ENCODE measurements at places on chromosomes 13 and 19.

GRCh38 chr13:23871616-23872220 is 17.5 kb downstream of the MIPEP start:
- DNase-seq = no peak

GRCh38 chr13:75393839-75394520 is 88.0 kb downstream of the TBC1D4 start:
- DNase-seq = no peak

GRCh38 chr19:37943480-37943879 is 36.5 kb downstream of the SIPA1L3 start:
- DNase-seq = no peak

- no peak for DNase-seq
Observed at GRCh38 chr13:85974608-85975366, 175.6 kb upstream of the SLITRK6 start.

- no peak for DNase-seq
Observed at GRCh38 chr13:72071713-72072112, 204.7 kb upstream of the DACH1 start.

DNA sequence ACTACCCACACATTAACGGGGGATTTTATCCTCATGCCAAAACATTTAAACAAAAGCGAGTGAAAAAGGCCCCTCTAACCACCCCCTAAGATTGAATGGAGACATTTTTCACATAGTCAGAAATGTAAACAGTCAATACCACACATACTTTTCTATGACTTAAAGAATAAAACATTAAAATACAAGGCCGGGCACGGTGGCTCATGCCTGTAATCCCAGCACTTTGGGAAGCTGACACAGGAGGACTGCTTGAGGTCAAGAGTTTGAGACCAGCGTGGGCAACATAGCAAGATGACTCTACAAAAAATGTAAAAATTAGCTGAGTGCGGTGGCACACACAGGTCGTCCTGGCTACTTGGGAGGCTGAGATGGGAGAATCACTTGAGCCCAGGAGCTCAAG is 47.3 kb downstream of the MPHOSPH8 start:
- no peak for DNase-seq

DNA sequence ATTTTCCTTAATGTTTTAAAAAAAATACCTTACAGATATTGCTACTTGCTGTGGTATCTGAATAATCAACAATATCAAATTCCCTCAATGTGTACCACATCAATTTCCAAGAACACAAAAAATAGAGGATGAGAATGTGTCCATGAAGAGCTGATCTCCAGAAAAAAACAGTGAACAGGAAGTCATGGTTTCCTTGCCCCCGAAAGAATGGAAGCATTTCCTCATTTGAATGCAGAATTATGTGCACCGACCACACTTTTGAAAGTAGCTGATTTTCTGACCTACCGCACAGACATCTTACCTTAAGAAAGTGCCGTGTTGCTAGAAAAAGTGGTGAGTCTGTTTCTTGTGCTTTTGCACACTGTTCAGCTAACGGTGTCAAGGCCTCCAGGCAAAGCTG is 13.4 kb upstream of the EEF1AKMT1 start:
- no peak for DNase-seq

DNA sequence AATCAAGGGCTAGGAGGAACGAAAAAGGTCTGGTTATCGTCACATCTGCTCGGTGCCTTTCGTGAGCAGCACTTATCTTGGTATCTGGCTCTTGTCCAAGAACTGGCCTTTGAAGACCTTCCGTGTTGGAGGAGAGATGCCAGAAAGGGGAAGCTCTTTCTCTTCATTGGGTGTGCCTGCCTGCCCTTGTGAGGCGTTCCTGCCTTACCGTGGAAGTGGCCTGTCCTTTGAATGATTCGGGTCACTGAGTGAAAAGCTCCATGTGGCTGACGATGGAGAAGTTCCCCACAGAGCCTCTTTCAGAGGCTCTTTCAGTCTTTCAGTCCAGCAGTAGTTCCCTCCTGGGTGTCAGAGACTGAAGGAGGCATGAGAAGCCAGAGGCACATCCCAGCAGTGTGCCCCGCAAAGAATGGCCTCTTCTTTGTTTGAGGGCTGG is 121.5 kb upstream of the SLC10A2 start:
- DNase-seq = no peak

DNA sequence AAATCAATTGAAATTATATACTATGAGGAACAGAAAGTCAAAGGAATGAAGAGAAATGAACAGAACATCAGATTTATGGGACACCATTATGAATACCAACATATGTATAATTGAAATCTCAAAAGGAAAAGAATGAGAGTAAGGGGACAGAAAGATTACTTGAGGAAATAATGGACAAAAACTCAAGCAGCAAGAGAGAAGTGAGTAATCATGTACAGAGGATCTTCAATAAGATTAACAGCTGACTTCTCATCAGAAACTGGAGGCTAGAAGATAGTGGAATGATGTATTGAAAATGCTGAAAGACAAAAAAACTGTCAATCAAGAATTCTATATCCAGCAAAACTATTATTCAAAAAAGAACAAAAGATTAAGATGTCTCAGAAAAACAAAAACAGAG is 10.4 kb downstream of the MTUS2 start:
- DNase-seq = no peak

DNA sequence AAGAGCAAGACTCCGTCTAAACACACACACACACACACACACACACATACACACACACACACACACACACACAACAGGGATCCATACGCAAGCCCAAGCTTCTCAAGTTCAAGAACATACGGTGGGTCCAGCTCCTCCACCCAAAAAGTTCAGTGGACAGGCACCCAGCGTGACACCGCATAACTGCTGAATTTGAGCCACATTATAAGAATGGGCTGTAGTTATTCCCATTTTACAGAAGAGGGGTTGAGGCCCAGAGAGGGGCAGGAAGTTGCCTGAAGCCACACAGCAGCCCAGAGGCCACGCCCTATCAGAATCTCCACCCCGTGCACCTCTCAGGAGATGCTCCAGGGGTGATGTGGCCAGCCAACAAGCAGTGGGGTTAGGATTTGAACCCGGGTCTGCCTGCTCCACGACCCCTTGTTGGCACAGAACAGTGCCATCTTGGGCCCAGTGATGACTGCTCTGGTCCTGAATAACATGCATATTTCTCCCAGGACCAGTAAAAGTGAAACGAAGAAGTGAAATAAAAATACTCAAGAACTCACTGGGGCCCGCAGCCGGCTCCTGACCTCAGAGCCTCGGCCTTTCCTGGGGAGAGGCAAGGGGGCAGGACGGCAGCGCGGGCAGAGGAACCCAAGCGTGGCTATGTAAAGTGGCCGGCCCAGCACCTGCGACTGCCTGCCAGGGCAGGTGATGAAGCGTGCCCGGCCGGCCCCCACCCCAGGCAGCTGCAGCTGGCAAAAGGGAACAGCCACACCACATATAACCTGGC is 61.9 kb downstream of the AP1M1 start:
- DNase-seq = no peak

DNA sequence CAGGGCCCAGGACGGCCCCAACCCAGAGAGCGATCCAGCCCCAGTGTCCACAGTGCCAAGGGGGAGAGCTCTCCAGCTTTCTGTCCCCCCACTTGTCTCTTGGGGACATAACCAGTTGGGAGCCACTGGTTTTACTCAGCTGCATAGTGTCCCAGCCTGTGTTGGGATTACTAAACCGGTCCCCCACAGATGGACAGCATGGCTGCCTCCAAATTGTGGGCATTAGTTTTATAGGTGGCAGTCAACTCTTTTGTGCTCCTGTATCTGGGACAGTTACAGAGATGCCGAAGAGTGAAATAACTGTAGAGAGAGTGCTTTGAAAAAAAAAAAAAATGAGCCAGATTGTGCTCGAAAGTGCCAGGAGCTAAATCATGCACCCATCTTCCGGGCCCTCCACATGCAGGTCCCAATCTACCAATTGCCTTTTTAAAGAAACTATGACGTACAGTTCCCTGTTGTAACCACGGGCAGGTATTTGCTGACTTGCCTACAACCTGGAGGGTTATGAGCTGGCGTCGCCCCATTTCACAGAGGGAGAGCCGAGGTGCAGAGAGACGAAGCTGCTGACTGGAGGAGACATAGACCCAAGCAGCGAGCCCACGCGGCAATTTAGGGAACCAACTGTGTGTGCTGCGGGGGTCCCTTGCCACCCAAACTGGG is 2.4 kb upstream of the NFIC start:
- DNase-seq = no peak

GRCh38 chr19:15636026-15636425 is 4.7 kb upstream of the CYP4F3 start:
- no peak for DNase-seq

DNA sequence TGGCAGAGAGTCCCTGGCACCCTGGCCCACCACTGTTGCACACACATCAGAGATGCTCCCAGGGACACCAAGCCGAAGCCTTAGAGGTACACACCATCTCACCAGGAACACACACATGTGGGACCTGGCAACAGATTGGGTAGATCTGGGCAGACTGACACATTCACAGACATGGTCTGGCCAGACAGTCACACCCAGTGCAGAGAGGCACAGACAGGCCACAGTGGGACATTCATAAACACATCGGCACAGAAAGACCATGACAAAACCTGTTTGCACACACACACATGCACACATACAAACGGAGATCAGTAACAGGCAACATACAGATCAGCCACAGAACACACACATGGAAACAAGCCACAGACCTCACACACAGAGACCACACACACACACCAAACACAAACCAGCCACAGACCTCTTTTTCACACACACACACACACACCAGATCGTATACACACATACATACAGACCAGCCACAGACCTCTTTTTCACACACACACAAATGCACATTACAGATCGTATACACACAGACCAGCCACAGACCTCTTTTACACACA is 6.3 kb upstream of the JUNB start:
- DNase-seq = peak; percentile 80

- peak; percentile 60 for DNase-seq
Observed at GRCh38 chr19:29690842-29691241, 24.2 kb downstream of the C19orf12 start.

DNA sequence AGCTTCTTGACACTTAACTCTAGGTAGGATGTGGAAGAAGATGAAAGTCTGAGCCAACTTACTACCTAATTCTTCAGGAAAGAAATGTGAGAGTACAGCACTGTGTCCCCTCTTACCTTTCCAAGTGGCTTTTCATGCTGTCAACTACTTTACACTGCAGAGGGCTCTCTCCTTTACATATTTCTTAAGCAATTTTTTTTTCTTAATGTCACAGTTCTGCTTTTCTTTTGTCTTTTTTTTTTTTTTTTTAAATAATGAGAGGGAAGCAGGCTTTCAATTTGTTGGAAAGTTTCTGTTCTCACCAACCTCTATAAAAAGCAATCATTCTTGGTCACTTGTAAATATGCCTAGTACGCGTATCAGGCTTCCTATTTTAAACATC is 212.7 kb upstream of the MIR17HG start:
- no peak for DNase-seq

DNA sequence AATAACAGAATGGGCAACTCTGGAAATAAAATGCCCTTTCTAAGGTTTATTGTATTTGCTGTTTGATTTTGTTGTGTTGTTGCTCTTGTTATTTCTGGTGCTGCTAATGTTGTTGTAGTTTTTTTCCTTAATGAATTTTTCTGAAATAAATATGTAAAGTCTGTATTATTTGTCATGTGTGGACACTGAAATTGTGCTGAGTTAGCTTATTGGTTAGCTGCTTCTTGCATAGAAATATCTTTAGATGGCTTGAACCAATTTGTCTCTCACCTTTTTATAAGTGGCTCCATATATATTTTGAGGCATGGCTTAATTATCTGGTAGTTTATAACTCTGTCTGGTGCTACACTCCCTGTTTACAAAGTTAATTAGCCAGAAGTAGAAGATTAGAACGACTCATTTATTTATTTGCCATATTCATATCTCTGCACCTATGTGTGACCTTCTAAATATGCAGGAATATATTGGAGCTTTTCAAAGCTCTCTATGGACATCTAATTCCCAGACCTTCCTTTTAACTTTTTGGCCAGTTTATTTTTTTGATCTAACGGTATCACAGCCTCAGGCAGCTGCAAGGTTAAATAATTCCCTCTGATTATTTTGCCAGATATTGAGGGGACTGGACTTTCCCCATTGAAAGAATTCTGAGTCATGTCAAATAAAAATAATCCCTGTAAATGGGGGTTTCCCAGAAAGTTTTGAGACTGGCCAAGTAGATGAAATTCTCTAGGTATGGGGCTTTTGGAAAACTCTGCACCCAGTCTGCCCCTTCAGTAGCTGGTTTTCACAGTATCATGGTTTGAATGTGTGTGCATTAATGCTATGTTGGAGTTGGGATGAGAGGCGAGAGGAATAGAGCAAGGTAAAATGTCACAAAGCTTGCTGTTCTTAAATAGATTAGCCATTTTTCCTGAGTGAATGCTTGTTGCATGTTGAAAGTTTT is 1331.7 kb upstream of the MIR17HG start:
- no peak for DNase-seq

GRCh38 chr19:43444531-43445287 is 20.7 kb downstream of the LYPD3 start:
- DNase-seq = no peak

DNA sequence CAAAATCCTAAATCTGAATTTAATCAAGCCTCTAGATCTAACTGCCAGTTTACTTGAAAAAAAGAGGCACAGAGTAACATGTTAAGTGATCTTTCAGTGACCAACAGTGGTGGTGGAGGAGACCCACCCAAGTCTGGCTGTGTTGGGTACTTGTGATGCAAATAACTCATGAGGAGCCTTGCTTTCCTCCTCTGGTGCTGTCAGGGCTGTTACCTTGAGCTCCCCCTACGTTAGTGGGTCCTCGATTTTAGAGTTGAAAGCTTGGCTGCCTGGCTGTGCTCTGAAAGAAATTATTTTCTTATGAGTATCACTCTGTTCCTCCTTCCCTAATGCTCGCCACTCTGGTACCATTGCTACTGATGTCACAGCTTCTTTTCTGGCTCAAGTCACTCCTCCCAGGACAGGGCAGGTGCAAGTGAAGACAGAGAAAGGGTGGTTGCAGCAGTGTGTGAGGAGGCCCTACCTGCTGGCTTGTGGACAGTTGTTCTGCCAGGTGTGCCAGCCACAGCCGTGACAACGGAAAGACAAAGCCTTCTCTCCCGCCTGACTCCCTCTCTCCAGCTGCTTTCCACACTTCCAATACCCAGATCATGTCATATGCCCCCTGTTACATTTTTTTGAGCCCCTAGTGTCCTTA is 6.5 kb upstream of the SUPT20H start:
- DNase-seq = no peak

- no peak for DNase-seq
Observed at GRCh38 chr19:49831592-49831991, 13.5 kb downstream of the MED25 start.

DNA sequence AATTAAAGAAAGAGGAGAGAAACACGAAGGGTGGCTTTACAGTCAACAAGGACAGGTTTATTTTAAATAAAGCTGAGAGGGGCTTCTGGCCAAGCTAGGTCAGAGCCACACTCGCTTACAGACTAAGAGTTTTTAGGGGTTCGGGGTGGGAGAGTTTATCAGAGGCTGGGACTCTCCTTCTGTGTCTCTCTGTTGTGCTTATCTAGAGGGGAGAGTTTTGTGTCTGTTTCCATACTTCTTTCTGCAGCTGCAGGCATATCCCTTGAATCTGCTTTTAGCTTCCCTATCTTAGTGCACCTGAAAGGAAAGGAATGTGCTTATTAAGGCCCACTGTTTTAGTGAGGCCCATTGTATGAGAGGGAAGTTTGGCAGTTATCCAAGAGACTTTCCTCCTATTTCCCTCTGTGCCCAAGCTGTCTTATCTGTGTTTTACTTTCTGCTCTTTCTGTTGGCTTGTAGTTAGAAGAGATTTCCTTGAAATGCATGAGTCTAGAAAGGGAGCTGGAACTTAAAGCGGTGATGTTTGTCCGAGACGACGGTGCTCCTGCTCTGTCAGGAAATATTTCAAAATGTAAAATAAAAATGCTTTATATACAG is 275.3 kb downstream of the KCTD12 start:
- no peak for DNase-seq

Measured in CMK (cell line).